Lower lobe of right lung (tissue), 2 donors: ENCODE measurements at places on chromosomes 11 and 22.

- no peak for DNase-seq
- H3K4me3 ChIP-seq, result no peak overlapping the region
- H3K27me3 ChIP-seq, result no peaks in the 10 kb centered on the region
- H3K4me1 ChIP-seq, result no peaks in the 10 kb centered on the region
- H3K36me3 ChIP-seq, result no peaks in the 10 kb centered on the region
Observed at GRCh38 chr22:32005453-32005852, 37.6 kb upstream of the SLC5A1 start.

DNA sequence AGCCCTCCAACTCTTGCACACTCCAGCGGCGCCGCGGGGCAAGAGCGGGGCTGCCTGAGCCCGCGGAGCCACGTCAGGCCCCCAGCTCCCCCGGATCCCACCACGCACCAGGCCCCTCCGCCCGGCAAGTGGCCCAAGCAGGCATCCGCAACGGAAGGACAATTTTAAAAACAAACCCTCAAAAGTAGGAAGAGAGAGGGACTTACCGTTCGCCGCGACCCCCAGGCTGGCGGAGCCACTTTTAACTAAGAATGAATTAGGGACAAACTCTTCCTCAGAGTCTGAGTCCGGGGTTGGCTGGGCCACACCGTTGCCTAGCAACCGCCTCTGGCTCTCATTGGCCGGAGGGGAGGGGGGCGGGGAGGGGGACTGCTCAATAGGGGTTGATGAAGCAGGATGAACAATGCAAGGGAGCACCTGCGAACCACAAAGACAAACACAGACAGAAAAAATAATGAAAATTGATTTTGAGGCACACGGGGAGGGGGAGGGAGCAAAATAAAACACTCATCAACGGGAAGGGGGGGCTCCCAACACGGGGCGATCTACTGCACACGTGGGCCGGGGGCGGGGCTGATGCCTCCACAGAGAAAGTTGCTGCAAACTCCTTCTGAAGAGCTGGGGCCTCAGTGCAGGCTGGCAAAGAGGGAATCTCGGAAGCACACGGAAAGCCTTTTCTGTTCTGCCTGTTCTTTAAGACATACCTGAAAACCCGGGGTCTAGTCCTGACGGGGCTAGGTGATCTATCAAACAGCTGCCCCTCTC is 387.5 kb upstream of the NARS2 start:
- no peaks in the 10 kb centered on the region for H3K36me3 ChIP-seq
- peaks cover 8% of the 10 kb centered on the region for H3K4me1 ChIP-seq
- H3K27ac ChIP-seq, result no peak overlapping the region
- DNase-seq, result no peak
- H3K27me3 ChIP-seq, result peaks cover 8% of the 10 kb centered on the region

DNA sequence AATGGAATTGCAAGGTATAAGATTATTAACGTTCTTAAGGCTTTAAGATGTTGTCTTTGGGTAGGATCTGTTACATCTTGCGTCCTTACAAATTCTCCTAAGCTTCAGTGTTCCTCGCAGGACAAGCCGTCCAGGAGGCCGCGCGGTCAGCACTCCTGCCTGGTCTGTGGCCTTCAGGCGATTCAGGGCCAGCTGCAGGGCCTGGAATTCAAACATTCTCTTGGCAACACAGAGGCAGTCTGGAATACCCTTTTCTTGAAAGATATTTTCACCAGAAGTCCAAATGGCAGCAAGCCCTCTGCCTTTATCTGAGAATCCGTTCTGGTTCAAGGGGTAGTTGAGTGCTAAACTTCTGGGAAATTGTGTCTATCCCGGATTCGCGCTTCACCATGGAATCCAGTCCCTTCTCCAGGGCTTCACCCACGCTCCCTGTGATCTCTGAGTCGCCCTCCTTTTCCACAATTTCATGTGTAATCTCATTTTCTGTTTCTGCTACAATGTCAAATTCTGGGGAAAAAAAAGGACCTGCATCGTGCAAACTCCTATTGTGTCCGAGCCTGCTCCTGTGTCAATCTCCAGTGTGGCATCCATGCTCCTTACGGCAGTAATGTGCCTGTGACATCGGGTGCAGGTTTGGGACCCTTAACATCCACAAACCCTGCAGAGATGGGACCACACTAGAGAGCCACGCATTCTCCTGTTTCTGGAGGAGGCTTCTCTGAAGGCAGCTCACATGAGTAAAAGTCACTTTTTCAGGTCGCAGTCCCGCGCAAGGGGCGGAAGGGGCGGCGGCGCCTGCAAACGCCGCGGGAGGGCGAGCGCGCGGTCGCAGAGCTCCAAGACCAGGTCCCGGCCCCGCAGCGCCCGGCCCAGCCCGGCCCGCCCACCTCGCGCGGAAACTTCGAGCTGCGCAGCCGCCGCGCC is 25.4 kb upstream of the SORL1 start:
- H3K4me1 ChIP-seq, result peaks cover 5% of the 10 kb centered on the region
- peak; percentile 68 for DNase-seq
- H3K27me3 ChIP-seq, result peaks cover 8% of the 10 kb centered on the region
- H3K36me3 ChIP-seq, result no peaks in the 10 kb centered on the region
- H3K27ac ChIP-seq, result no peak overlapping the region

DNA sequence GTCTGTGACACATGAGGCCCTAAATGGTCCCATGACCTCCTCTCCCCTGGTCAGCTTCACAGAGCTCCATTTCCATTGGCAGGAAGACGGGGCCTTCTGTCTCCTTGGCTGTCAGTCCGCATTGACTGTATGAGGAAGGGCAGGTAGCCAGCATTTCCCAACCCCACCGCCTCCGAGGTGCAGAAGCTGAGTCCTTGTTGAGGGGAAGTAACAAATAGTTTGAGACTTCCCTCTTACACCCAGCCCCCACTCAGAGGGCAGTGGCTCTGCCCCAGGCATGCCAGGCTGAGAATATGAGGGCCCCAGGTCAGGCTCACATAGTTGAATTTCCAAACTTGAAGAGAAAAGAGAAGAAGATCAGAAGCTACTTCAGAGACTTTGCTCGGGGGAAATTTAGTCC is 611.1 kb downstream of the BRD1 start:
- H3K4me1 ChIP-seq, result no peaks in the 10 kb centered on the region
- no peaks in the 10 kb centered on the region for H3K36me3 ChIP-seq
- H3K27me3 ChIP-seq, result no peaks in the 10 kb centered on the region
- peak; percentile 10 for DNase-seq
- H3K27ac ChIP-seq, result no peak overlapping the region
- no peak overlapping the region for H3K4me3 ChIP-seq

DNA sequence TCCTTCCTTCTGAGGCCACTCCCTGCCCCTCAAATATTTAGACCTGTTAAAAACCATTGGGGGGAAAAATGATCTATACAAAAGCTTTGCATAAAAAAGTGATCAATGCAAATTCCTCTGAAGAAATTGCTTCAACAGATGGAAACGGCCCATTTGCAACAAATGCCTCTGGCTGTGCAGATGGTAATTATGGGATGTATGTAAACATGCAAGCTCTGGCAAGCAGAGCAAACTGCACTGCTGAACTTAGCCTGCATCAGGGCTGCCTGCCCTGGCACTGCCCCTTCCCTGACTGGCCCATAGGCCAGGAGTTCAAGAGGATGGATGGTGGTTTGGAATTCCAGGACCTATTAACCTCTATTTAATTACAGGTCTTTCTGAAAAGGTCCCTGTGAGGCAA is 388.7 kb downstream of the MIAT start:
- H3K4me3 ChIP-seq, result no peak overlapping the region
- H3K36me3 ChIP-seq, result no peaks in the 10 kb centered on the region
- no peaks in the 10 kb centered on the region for H3K4me1 ChIP-seq
- H3K27ac ChIP-seq, result no peak overlapping the region
- H3K27me3 ChIP-seq, result no peaks in the 10 kb centered on the region

DNA sequence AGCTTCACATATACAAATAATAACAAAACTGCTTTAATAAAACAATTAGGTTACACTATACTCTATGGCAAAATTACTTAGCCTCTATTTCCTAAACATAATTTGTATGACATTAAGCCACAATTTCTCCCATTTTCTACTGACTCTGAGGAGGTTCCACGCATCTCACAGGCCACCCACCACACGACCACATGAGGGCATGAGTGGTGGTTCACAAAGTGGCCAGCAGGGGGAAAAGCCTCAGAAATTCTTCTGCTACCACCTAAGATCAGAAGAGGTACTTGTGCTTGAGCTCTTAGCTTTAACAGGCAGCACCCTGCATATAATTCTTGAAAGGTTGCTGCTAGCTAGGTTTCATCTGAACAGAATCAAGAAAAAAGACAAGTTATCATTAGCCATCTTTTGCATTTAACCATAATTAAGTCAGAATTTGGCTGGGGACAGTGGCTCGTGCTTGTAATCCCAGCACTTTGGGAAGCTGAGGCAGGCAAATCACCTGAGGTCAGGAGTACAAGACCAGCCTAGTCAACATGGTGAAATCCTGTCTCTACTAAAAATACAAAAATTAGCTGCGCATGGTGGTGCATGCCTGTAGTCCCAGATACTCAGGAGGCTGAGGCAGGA is 7.7 kb downstream of the LPXN start:
- H3K4me1 ChIP-seq, result peaks cover 20% of the 10 kb centered on the region
- no peak overlapping the region for H3K4me3 ChIP-seq
- no peak overlapping the region for H3K27ac ChIP-seq
- DNase-seq, result peak; percentile 60

DNA sequence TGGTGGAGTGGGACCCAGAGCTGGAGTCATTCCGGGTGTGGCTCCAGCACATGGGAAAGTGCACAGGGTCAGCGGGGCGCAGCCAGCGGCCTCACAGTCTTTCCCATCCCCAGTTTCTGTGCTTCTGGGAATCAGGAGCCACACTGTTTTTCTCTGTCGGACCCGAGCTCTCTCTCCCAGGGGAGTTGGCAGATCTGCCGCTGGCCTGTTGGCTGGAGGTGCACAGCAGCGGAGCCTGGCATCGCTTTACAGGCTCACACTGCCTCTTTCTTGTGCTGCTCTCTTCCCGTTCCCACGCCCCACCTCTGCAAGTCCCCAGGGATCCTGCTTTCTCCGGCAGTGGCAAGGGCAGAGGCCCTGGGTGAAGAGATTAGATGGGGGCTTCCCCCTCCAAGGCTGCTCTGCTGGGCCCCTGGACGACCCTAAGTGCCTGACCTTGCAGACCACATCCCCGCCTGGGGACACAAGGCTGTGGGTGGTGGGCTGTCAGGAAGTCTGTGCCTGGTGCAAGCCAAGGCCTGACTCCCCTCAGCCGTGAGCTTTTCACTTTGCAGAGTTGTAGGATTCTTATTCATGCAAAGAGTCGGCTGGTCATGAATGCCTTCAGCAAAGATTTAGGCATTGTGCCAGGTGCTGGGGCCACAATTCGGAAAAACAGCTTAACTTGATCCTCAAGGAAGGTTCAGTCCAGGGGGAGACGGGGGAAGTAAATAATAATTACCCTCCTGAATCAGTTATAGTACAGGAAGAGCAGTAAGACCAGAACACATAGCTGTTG is 116.3 kb downstream of the TIMP3 start:
- H3K27me3 ChIP-seq, result no peaks in the 10 kb centered on the region
- H3K4me3 ChIP-seq, result no peak overlapping the region
- DNase-seq, result no peak
- H3K27ac ChIP-seq, result no peak overlapping the region

DNA sequence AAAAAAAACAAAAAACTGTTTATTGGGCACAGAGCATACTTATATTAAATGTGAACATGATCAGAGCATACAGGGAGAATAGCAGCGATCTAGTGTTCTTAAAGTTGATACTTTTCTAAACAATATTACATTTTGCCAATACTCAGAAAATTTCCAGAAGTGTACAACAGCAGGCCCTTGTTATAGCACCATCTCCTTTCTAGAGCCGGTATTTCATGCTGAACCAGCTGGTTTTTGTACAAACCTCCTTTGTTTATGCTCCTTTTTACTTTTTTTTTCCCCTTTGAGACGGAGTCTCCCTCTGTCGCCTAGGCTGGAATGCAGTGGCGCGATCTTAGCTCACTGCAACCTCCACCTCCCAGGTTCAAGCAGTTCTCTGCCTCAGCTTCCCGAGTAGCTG is 90.7 kb downstream of the PPP6R3 start:
- DNase-seq, result no peak
- H3K36me3 ChIP-seq, result peaks cover 85% of the 10 kb centered on the region
- peak overlapping the region; percentile 49 for H3K27ac ChIP-seq
- peaks cover 35% of the 10 kb centered on the region for H3K4me1 ChIP-seq
- H3K4me3 ChIP-seq, result no peak overlapping the region

GRCh38 chr11:109088086-109088485 is 333.9 kb upstream of the C11orf87 start:
- H3K4me1 ChIP-seq, result no peaks in the 10 kb centered on the region
- no peak overlapping the region for H3K27ac ChIP-seq
- H3K27me3 ChIP-seq, result no peaks in the 10 kb centered on the region
- no peak for DNase-seq

DNA sequence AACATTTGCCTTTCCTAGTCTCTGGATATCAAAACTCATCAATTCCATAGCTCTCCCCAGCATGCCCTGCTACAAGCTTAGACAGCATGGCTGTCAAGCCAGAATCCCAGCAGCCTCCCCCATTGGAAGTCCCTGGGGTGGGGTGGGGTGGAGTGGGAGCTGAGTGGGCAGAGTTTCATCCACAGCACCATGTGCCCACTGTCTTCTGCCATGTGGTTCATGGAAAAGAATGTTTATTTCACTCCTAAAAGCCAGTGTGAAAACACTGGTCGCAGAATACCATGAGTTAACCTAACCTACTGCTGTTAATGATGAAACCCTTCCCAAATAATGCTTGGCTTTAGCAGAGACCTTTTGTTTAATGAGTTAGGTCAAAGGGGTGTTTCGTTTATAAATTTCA is 80.2 kb upstream of the KIRREL3 start:
- H3K36me3 ChIP-seq, result no peaks in the 10 kb centered on the region
- H3K4me3 ChIP-seq, result no peak overlapping the region
- H3K27ac ChIP-seq, result no peak overlapping the region
- no peaks in the 10 kb centered on the region for H3K27me3 ChIP-seq
- DNase-seq, result no peak
- H3K4me1 ChIP-seq, result no peaks in the 10 kb centered on the region

DNA sequence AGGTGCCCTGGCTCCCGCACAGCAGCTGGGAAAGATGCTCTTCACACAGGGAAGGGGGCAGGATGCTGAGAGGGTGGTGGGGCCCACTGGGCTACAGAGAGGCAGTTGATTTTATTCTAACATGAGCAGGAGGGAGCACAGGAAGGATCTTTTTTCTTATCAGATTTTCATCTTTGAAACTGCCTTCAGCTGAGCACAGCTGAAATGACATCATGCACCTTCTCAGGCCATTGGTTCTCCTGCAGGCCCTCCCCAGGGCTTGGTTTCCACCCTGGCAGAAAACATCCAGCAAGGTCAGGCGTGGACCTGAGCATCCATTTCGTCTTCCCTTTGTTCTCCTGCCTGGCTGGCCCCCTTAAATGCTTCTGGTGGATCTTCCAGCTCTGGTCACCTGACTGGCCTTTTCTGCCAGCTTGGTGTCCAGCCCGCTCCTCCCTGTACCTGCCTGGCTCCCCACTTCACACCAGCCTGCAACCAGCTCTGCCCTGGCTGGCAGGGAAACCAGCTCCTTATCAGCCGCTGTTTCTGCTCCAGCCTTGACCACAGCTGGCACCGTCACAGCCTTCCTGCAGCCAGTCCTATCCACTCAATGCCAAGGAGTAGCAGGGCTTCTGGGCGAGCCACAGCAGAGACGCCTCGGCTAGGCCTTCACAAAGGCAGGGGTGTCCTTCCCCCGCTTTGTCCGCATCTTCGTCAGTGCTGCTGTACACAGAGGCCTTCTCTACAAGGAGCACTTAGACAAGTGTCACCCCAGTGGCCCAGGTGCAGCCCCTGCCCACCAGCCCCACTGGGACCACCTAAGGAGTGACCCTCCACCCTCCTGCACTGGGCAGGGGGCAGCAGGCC is 36.5 kb downstream of the TOM1 start:
- H3K4me3 ChIP-seq, result no peak overlapping the region
- peaks cover 98% of the 10 kb centered on the region for H3K36me3 ChIP-seq
- no peak for DNase-seq
- no peaks in the 10 kb centered on the region for H3K27me3 ChIP-seq
- H3K4me1 ChIP-seq, result peaks cover under 1% of the 10 kb centered on the region
